ENCODE measurements at places on chromosomes 13 and 19.
A peak's percentile ranks its signal among the peaks of the same experiment; 100 is the strongest.

DNA sequence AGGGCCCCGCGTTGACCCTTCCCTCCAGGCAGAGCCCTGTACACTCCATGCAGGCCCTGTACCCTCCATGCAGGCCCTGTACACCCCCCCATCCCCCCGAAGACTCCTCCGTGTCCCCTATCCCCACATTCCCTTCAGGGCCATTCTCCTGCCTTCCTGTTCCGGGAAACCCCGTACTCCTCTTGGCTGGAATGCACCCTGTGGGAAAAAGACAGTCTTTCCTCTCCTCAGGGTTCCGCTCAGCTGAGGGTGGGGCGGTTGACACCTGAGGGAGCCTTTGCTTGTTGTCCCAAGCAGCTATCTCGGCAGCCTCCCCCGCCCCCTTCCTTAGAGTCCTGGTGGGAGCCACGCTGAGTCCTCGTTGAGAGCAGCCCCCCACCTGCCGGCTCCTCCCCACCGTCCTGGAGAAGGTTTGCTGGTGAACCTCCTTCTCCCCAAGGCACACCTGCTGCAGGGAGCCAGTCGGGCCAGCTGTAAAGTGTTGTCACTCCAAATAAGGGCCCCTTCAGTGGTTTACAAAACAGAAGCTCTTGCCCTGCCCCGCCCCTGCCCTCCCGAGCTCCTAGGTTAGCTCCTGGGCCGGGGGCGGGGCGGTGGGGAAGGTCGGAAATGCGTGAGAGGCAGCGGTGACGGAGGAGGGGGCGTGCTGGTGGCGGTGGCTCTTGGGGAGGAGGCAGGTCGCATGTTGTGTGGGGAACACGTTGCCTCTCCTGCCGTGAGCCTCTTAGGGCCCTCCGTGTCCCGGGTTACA lies 1.5 kb downstream of the GNA11 start:
- peak; percentile 35 for DNase-seq

DNA sequence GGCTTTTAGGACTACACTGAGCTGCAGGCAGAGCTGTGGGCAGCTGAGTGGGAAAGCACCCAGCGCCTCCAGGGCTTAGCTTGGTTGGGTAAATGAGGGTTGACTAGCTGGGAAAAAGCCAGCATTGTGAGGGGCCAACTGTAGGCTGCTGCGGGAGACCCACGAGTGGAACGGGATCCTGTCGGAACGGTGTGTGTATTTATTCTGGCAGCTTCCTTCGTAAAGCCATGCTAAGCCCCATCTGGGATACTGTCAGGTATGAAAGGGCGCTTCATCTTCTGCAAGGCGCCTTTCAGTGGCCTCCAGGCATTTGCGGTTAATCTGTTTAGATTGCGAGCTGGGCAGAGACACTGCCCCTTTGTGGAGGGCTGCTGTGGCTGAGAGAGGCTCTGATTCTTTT lies 39.5 kb upstream of the CNMD start:
- no peak for DNase-seq

DNA sequence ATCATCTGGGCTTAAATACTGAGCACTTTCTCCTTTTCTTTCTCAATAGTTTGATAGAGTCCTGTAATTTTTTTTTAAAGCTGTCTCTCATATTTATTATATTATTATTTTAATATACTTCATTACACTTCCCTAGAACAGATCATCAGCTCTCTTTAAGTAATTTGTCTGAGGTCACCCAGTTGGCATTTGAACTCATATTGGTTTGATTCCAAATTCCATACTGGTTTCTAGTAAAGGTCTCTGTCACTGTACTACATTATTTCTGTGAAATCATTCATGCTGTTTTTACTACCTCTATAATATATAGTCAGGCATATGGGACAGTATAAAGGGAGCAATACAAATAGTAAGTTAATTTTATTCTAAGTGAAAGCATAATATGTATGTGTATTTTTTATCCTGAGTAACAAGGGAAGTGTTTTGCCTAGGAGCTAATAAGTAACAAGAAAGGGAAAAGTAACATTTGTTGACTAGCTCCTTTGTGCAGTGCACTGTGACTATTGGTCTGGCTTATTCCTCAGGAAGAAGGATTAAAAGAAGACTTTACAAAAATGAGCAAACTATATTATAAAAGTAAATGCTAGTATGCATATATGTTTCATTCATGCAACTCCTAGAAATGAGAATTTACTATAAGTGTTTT lies 14.3 kb downstream of the LPAR6 start:
- DNase-seq = peak; percentile 68

DNA sequence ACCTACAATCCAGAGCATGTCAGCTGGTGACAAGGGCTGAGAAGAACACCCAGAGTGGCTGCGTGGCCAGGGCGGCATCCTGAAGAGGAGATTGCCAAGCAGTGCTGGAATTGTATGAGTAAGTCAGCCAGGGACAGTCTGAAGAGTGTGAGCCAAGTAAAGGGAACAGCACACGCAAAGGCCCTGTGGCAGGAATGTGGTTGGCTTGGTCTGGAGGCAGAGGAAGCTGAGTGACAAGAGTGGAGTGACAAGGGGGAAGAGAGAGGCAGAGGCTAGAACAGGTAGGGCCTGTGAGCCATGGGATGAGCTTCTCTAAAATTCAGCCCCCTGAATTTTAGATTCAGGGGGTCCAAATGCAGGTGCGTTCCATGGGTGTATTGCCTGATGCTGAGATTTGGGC lies 53.7 kb upstream of the UQCRFS1 start:
- no peak for DNase-seq

- DNase-seq = peak; percentile 19
These were observed 973.7 kb downstream of the UQCRFS1 start for GRCh38 chr19:28239270-28239669.

- no peak for DNase-seq
These were observed 85.7 kb downstream of the C13orf42 start for GRCh38 chr13:51025245-51025905.

- DNase-seq = peak; percentile 43
These were observed 6.6 kb upstream of the DAPK3 start for GRCh38 chr19:3977242-3978143.

DNA sequence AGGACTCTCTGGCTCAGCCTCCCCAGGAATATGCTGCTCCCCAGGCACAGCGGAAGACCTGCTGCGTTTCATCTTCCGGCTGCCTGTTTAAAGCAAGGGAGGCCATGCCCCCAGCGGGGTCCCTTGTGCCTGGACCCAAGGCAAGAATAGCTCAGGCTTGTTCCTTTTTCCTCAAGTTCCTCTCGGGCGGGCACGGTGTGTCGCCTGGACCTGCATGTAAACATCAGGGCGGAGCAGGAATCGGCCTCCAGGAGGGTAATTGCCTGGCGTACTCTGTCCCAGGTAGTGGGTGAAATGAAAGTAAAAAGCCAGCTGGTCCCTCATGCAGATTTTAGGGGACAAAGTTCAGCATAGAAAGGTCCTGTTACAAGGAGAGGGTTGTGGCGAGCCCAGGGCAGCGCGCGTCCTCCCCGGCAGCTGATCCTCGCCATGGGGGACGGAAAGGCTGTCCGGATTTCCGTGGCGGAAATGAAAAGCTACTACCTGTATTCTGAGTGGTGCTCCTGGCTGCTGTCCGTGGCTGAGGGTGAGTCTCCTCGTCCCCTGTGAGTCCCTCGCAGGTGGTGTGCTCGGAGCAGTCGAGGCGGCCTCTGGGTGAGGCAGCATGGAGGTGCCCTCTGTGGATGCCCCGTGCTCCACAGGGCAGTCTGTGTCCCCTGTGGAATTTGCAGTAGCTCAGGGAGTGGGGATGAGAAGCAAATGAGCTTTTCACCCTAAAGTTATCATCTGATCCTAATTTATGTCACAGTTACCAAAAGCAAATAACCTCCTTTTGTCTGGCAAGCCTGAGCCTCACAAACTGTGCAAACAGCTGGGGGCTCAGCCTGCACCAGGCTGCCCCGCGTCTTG lies 16.2 kb downstream of the MCF2L start:
- no peak for DNase-seq

DNA sequence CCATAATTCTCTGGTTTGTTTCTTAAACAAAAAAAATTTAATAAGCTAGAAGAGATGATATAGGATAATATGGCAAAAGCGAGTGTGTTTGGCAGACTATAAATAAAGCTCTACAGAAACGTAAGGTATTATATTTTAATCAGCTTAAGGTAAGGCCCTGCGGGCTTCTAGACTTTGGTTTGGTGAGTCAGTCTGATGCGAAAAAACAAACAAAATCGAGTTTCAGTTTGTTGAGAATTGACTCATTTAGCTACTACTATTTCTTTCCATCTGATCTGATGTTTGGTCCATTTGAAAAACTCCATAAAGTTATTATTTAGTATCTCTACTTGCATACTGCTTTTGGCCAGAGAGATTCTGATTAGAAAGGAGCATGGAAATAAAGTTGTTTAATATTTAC lies 138.0 kb downstream of the MIPEP start:
- DNase-seq = no peak

GRCh38 chr13:20077086-20077485 lies 83.8 kb downstream of the GJA3 start:
- DNase-seq = no peak

GRCh38 chr13:29799041-29799440 lies 51.4 kb downstream of the UBL3 start:
- no peak for DNase-seq

DNA sequence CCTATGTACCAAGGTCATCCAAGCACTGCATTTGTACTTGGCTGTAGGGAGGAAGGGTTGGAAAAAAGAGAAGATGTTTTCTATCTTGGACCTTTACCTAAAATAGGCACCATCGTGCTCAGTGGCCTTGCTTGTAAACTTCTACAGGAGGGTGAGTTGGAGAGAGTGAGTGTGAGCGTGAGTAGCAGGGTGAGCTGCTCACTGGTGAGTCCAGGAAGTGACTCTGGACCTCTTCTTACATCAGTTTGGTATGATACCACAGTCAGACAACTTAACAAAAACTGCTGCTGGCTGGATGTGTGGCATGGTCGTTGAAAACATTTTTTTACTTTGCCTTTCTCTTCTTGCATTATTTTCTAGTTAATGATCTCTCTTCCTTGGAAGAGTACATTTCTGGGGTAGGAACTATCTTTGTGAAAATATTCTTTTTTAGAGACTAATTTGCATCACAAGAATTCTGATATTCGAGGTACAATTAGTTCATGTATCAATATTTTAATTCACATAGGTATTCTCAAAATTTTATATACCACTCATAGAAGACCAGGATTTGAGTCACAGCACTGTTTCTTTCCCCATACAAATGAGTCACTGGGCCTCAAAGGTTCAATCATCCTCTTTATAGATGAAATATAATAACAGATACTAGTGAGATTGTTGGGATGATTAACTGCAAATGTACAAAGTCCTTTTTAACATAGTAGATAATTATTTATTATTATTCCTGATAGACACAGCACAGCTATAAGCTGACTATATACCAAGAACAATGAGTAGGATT lies 651 bp downstream of the SERPINE3 start:
- peak; percentile 57 for DNase-seq

- no peak for DNase-seq
These were observed 40.1 kb upstream of the ONECUT3 start for GRCh38 chr19:1713170-1713569.

GRCh38 chr13:36323951-36324566 lies 22.1 kb downstream of the SPART start:
- no peak for DNase-seq

GRCh38 chr13:114100446-114101357 lies 31.7 kb downstream of the RASA3 start:
- peak; percentile 57 for DNase-seq

DNA sequence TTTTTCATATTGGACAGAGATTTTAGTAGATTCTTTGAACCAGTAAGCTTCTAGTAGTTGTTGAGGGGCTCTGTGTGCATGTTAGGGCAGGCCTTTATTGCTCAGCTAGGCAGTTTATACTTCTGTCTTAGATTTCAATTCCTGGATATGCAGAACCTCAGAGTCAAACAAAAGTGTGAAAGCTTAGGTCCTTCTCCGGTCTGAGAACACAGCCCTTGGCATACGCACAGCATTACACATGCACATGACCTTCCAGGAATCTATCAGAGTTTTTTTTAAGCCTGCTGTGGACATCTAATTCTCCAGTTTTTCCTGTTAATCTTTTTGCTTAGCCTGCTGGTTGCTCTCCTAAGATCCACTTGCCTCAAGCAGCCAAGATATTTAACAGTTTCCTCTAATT lies 77.9 kb upstream of the KL start:
- DNase-seq = no peak

- no peak for DNase-seq
These were observed 3.7 kb upstream of the TMEM86B start for GRCh38 chr19:55232286-55232602.

- DNase-seq = peak; percentile 61
These were observed 112.3 kb upstream of the KLF12 start for GRCh38 chr13:74246487-74246886.

GRCh38 chr13:99659226-99659625 lies 158.0 kb downstream of the TM9SF2 start:
- DNase-seq = no peak

- DNase-seq = no peak
These were observed 64.5 kb downstream of the CHST8 start for GRCh38 chr19:33686262-33686661.

- DNase-seq = no peak
These were observed 37.6 kb upstream of the CD177 start for GRCh38 chr19:43315851-43316250.

- DNase-seq = no peak
These were observed 31.1 kb upstream of the CYP2S1 start for GRCh38 chr19:41161903-41162302.

DNA sequence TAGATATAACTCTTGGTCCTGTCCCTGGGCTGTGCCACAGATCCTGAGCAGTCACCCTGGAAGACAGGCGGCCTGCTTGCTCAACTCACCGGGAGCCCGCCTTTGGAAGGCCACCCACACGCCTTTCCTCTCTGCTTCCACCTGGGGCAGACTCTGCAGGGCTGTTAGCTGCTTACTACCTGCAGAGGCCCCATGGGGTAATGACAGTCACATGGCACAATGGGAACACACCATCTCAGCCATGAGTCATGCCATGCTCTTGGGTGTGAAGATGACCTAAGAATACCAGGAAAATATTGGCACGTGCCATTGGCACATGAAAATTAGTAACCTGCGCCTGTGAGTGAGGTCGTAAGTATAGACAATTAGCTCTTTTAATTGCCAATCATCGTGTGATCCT lies 108.6 kb downstream of the COL4A2 start:
- peak; percentile 49 for DNase-seq

GRCh38 chr13:90103099-90103784 lies 1244.2 kb upstream of the MIR17HG start:
- no peak for DNase-seq
